Thymus (tissue), 14 donors: ENCODE measurements at places on chromosomes 2 and 18. TPM values are rescaled to one million over a fixed set of nuclear protein-coding genes. Genes with fewer than 3 reads are reported as not detected.

CCDC68 gene
- 0.52 TPM for total RNA-seq

NEMP2 gene
- total RNA-seq: 10.2 TPM

PMAIP1 gene
- 14.5 TPM for total RNA-seq

TEKT4 gene
- total RNA-seq: 0.05 TPM

RABL2A gene
- total RNA-seq: 7.5 TPM

SMC6 gene
- 23.3 TPM for total RNA-seq

ZSCAN30 gene
- total RNA-seq: 11.6 TPM

RAMP1 gene
- 6.3 TPM for total RNA-seq

RSAD2 gene
- 26.3 TPM for total RNA-seq

ANKRD29 gene
- 3.4 TPM for total RNA-seq

ESCO1 gene
- total RNA-seq: 28.5 TPM

ASAP2 gene
- total RNA-seq: 3.3 TPM

IL18R1 gene
- total RNA-seq: 7.5 TPM

CCL20 gene
- total RNA-seq: 2.8 TPM

RNF152 gene
- 0.85 TPM for total RNA-seq

INHA gene
- total RNA-seq: 0.05 TPM

GCKR gene
- total RNA-seq: not detected

CPO gene
- total RNA-seq: 0.19 TPM

REEP1 gene
- total RNA-seq: 0.38 TPM

FHOD3 gene
- total RNA-seq: 0.90 TPM

MC2R gene
- 0.05 TPM for total RNA-seq

ZDBF2 gene
- total RNA-seq: 7.9 TPM

ONECUT2 gene
- total RNA-seq: under 0.01 TPM

C2orf78 gene
- not detected for total RNA-seq

CELF4 gene
- total RNA-seq: 0.05 TPM

TRAF3IP1 gene
- 2.7 TPM for total RNA-seq

ZC3H6 gene
- 9.3 TPM for total RNA-seq

FRZB gene
- total RNA-seq: 2.5 TPM

CD8B2 gene
- 22.1 TPM for total RNA-seq

ZNF396 gene
- total RNA-seq: 1.7 TPM

ZNF142 gene
- total RNA-seq: 5.1 TPM
